ENCODE measurements at places on chromosomes 11 and 22.
A peak's percentile ranks its signal among the peaks of the same experiment; 100 is the strongest.

DNA sequence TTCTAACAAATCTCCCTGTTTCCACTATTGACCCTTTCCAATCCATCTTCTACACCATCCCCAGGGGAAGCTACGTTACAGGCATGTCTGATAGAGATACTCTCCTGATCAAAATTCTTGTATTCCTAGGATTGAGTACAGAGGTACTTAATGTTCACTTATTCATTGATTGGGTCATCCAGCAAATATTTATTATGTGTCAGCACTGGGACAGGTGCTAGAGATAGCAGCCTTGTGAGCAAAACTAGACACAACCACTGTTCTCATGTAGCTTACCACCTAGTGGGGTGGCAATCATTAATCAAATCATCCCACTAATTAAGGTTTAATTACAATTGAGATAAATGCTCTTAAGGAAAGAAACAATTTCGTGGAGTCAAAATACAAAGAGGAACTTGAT is 9.4 kb upstream of the RTCB start:
- ATAC-seq: no peak

- ATAC-seq: no peak
Observed at GRCh38 chr11:42555190-42555589, 756.6 kb upstream of the API5 start.

DNA sequence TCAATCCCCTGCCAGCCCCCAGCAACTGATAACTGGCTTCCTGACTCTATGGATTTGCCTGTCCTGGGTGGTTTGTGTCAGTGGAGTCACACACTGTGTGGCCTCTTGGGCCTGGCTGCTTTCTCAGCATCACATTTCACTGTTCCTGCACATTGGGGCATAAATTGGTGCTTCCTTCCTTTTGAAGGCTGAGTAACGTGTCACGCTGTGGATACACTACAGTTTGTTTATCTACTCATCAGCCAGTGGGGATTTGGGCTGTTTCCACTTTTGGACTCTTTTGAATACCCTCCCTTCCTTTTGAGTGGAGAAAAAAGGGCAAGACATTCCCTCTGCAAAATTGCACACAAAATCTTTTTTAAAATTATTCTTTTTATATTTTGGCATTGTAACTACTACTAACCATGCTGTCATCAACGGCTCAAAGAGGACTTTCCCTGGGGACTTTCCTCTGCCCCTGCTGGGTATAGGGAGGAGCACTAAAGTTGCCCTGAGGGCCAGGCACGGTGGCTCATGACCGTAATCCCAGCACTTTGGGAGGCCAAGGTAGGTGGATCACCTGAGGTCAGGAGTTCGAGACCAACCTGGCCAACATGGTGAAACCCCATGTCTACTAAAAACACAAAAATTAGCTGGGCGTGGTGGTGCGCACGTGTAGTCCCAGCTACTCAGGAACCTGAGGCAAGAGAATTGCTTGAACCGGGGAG is 7.8 kb upstream of the CELSR1 start:
- ATAC-seq: peak; percentile 38

DNA sequence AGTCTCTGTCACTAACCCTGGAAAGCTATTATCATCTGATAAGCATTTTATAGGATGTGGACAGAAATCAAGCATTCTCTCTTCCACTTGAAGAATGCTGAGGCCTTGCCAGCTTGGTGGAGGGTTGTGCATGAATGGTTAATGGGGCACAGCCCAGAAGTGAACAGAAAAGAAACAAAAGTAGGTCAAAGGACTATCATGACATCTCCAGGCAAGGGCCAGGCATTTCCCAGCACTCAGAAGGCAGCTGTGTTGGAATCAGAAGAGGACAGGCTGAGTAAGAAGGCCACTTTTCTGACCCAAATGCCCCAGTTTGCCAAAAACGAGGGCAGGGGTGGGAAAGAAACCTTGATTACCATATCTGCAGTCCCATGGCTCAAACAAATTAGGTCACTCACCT is 12.4 kb downstream of the TENM4 start:
- no peak for ATAC-seq

- ATAC-seq: peak; percentile 64
Observed at GRCh38 chr11:6757373-6757967, 14.3 kb downstream of the OR2AG2 start.

DNA sequence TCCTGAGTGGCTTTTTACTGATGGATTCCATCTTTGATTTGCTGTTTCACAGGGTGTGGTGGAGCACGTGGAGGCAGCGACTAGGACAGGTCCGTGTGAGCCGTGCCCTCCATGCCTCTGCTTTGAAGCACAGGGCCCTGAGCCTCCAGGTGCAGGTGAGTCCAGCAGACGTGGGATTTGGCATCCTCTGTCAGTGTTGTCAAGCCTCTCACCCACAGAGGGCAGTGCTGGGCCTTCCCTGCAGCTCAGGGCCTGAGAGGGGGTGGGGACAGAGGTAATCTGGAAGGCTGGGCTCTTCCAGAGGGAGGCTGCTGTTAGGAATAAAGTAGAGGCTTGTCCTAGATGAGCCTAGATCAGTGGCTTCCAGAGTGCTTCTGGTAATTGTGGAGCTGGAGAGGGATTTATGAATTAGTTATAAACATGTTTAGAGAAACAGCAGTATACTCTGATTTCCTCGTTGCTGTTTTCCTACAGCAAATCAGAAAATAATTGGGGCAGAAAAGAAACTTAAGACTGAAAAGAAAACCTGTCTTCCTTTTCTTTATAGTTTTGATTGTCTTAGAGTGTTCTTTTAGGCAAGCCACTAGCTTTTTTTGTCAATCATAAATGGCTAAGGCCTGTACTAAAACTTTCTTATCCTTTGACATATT is 65.0 kb downstream of the SFI1 start:
- ATAC-seq: peak; percentile 67

- ATAC-seq: no peak
Observed at GRCh38 chr11:97607291-97608000, 1217.6 kb downstream of the JRKL start.

All from stimulated activated memory B cell treated with anti-CD40 and anti-IgM and Interleukin-4, amounts not matched to agents 10 μg/mL and 1 μg/mL and 100 μg/mL, for 72 hours (primary cell).